ENCODE measurements at places on chromosomes 6 and 20. TPM values are rescaled to one million over a fixed set of nuclear protein-coding genes. Genes with fewer than 3 reads are reported as not detected.

EHMT2 gene
- 49.1 TPM for total RNA-seq

HLA-DMB gene
- total RNA-seq: not detected

EGFL8 gene
- 1.2 TPM for total RNA-seq

MAP3K4 gene
- total RNA-seq: 24.8 TPM

GNAS-AS1 gene
- 1.2 TPM for total RNA-seq

MYL9 gene
- 11.6 TPM for total RNA-seq

IL20RA gene
- total RNA-seq: 0.12 TPM

UNC5CL gene
- total RNA-seq: under 0.01 TPM

LSM2 gene
- total RNA-seq: 17.9 TPM

B3GALT4 gene
- 12.2 TPM for total RNA-seq

NEDD9 gene
- total RNA-seq: 4.6 TPM

FOXQ1 gene
- 0.06 TPM for total RNA-seq

Measured in aortic smooth muscle cell (primary cell).